SHP77 treated with DMSO at 0.1 percent for 48 hours (cell line): ENCODE measurements at places on chromosomes 1 and 21.

- DNase-seq: no peak
These were observed 11.9 kb upstream of the RXRG start for GRCh38 chr1:165456861-165457260.

DNA sequence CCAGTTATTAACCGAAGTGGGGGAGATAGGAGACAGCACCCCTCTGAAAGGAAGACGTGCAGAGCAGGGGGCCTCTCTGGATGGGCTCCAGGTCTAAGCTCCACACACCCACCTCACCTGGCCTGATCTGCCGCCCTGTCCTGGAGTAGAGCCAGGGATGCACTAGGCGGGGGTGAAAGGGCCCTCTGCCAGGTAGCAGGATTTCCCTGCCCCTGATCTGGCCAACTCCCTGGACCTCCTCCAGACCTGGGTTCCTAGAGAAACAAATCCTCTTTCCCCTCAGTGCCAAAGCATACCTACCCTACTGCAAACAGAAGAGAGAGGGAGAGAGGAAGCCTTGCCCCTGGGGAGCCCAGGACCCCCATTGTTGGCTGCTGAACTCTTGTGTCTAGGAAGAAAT is 2.0 kb downstream of the CRABP2 start:
- DNase-seq: no peak

DNA sequence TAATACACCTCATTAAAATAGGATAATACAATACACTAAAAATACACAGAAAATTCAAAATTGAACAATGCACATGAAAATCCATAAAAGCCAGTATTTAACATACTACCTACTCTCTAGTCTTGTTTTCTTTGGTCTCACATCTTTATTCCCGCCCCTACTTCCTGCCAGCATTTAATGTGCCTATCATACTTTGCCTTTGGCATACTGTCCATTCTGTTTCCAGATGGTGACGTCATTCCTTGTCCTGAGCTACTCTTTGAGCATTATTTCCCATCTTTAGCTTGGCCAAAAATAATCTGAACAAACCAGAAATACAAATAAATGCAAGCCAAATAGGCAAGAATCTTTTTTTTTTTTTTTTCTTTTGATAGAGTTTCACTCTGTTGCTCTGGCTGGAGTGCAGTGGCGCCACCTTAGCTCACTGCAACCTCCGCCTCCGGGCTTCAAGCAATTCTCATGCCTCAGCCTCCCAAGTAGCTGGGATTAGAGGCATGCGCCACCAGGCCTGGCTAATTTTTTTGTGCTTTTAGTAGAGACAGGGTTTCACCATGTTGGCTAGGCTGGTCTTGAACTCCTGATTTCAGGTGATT is 4.4 kb downstream of the HFM1 start:
- no peak for DNase-seq

DNA sequence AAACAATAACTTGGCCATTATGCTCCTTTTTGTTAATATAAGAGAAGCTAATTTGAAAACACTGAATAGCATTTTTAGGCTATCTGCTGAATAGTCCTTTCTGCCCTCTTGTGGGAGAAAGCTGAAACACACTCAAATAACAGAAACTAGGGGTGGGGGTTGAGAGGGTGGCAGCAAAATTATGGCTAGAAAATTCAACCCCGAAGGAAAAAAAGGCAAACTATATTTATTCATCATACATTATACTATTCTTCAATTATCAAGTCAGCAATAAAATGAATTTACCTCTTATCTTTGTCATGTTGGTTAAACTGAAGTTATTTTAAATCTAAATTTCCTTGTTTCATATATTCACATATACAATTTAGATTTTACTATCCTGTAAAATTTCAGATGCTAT is 255.9 kb downstream of the FAF1 start:
- DNase-seq: peak; percentile 20

- no peak for DNase-seq
These were observed 43.2 kb upstream of the PLA2G4A start for GRCh38 chr1:186785503-186785902.

DNA sequence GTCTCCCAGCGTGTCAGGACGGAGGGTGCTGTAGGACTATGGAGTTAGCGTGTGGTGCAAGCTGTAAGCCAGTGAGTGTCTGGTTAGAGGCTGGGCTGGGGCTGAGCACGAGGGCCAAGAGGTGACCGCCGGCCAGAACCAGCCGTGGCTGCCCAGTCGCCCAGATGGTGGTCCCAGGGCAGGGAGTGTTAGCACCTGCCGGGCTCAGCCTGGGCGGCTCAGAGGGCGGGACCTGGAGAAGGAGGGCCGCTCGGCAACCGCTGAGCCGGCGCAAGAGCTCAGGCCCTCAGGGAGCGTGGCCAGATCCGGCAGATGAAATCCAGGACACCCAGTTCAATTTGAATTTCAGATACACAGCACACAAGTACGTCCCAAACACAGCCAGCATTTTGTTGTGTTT is 87.9 kb downstream of the PRDM16 start:
- no peak for DNase-seq
